Stimulated activated CD4-positive, alpha-beta T cell treated with anti-CD3 and anti-CD28 coated beads, Interleukin-1b, Interleukin-23, amount 100 ng/mL, for 1 hour (primary cell): ENCODE measurements at places on chromosomes 12 and 14.

DNA sequence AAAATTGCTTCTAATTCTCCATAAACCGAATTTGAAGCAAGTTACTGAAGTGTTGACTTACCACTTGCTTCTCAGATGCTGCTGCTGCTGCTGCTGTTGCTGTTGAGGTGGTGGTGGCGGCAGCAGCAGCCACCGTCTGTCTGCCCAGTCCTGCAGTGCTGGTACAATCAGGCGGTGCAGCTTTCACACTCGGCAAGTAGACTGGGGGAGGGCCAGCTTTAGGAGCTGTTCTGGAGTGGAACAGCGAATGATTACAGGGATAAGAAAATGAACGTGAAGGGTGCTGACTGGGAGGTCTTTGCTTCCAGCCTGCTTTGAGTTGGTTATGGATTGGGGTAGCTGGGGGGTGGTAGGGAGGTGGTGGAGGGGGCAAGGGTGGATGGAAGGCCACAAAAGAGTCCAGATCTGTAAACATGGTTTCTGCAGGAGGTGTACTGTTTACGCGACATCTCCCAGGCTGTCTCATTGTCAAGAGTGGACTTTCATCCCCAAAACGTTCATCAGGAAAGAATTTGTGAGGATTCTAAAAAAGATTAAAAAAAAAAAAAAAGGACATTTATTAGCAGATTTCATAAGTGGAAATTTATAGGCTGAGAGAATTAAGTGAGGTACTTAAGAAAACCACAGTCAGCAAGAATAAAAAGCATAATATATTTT, 38.8 kb downstream of the UBR7 start:
- DNase-seq = no peak

- DNase-seq = no peak
These were observed 216.7 kb upstream of the SFSWAP start for GRCh38 chr12:131494216-131494615.

DNA sequence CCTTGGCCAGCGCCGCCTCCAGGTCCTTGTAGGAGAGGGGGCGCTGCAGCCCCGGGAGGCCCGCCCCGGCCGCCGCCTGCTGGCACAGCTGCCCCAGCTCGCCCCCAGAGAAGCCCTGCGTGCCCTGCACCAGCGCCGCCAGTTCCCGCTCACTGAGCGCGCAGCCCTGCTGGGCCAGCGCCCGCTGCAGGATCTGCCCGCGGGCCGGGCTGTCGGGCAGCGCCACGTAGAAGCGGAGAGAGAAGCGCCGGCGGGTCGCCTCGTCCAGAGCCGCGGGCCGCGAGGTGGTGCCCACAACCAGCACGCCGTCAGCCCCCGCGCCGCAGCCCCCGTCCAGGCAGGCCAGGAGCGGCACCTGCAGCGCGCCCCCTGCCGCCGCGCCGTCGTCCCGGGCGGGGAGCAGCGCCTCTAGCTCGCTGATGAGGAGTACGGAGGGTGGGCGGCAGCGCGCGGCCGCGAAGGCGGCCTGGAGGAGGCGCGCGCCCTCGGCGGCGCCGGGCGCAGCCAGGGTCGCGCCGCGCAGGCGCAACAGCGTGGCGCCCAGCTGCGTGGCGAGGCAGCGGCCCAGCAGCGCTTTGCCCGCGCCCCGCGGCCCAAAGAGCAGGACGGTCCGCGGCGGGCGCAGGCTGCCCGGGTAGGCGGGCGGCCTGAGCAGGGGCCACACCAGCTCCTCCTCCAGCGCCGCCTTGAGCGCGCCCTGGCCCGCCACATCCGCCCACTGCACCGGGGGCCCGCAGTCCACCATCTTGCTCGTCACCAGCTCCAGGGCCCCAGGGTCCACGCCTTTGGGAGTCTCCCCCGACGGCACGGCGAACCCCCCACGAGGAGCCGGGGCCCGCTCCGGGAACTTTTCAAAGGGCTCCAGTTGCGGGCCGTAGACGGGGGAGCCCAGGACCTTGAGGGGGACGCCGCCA, 27.7 kb downstream of the FIGNL2 start:
- DNase-seq = peak; percentile 35

- DNase-seq = no peak
These were observed 161.7 kb downstream of the ALX1 start for GRCh38 chr12:85441741-85442140.

- DNase-seq = no peak
These were observed 99.2 kb upstream of the AMN1 start for GRCh38 chr12:31828071-31828470.
